Mesothelial cell of epicardium (in vitro differentiated cells): ENCODE measurements at places on chromosomes 3 and 15. TPM values are rescaled to one million over a fixed set of nuclear protein-coding genes. Genes with fewer than 3 reads are reported as not detected.

GRCh38 chr3:124627501-124627908, 102.7 kb upstream of the UMPS start:
- H3K36me3 ChIP-seq, result no peaks in the 10 kb centered on the region
- H3K4me3 ChIP-seq, result no peak overlapping the region
- no peak for DNase-seq
- peak overlapping the region; percentile 3 for H3K27ac ChIP-seq

GRCh38 chr15:42071717-42072116, 22.6 kb downstream of the PLA2G4D start:
- DNase-seq, result no peak
- peaks cover 4% of the 10 kb centered on the region for H3K36me3 ChIP-seq
- no peak overlapping the region for H3K27ac ChIP-seq
- H3K4me3 ChIP-seq, result no peak overlapping the region

GRCh38 chr3:37502621-37503020, 328.2 kb upstream of the LRRFIP2 start:
- H3K27me3 ChIP-seq, result peaks cover 23% of the 10 kb centered on the region
- no peak for DNase-seq
- peaks cover 19% of the 10 kb centered on the region for H3K4me1 ChIP-seq
- H3K4me3 ChIP-seq, result no peak overlapping the region
- H3K36me3 ChIP-seq, result no peaks in the 10 kb centered on the region

DNA sequence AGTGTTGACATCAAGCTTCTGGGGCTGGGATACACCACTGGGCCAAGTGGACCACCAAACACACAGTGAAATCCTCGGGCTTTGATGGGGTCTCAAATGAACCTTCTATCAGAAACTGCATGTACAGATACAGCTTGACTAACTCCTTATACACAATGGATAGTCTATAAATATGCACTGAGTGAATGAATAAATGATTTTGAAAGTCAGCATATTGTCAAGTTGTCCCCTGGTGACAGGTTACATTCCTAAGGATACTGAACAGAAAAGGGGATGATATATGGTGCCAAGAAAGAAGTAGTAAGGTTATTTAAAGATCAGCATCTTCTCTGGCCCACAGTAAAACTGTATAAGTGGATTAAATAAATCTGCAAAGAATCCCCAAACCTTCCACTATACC, 159.4 kb upstream of the SLC2A2 start:
- H3K36me3 ChIP-seq, result no peaks in the 10 kb centered on the region
- peaks cover 8% of the 10 kb centered on the region for H3K4me1 ChIP-seq
- no peak overlapping the region for H3K27ac ChIP-seq
- DNase-seq, result no peak

DNA sequence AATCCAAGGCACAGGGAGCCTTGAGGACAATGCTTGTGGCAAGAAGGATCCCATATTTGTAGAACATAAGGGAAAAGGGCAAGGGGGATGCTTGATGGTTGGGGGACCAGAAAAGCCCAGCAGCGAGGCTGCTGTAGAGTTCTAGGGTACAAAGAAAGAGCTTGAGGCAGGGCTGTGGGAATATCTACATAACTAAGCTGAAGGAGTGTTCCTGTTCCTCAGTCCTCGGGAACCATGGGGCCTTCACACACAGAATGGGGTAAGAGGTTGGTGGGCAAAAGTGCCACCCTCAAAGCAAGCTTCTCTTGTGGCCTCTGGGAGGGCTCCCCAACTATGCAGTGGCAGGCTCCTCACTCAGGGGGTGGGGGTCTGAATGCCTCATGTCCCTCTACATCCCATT, 6.5 kb upstream of the FRMD4B start:
- H3K36me3 ChIP-seq, result no peaks in the 10 kb centered on the region
- H3K4me1 ChIP-seq, result no peaks in the 10 kb centered on the region
- no peak overlapping the region for H3K4me3 ChIP-seq
- DNase-seq, result no peak
- no peak overlapping the region for H3K27ac ChIP-seq
- peaks cover 32% of the 10 kb centered on the region for H3K27me3 ChIP-seq

DNA sequence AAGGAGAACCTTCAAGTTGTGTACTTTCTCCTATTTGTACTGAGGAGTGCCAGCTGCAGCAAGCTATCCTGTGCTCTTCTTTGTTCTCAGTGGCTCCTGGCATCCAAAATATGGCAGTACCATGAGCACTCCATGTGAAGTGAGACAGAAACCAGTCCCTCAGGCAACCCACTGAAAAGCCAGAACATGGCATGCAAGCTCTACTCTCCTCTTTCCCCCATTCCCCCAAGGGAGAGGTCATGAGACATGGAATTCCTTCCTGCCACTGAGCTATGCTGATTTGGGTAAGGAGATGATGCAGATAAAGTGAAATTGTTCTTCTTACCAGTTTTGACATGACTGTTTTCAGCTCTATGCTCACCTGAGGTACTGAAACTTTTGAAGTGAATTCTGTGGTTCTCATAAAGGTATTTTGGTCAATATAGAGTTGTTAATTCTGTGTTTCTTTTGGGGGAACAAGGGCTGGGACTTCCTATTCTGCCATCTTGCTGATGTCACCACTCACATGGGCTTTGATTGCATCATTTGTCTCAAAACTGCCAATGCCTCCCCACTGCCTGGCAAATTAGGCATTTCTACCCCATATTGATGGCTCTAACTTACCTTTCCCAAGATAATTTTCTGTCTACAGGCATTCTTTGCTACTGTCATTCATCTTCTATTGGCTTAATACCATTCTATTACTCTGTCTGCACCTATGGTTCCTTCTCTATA, 22.8 kb upstream of the CEP152 start:
- H3K4me3 ChIP-seq, result no peak overlapping the region

Gene IL17RE
- 22.1 to 24.1 TPM (median 23.6 TPM) in 3 replicates for total RNA-seq

Gene USP8
- 55.9 to 61.6 TPM (median 56.1 TPM) in 3 replicates for total RNA-seq

Gene SERPINI2
- total RNA-seq, result not detected in 3 replicates

Gene SOX2
- total RNA-seq, result 0.09 TPM in 2 of 3 replicates, not detected in the other

Gene LDHAL6B
- total RNA-seq, result not detected in 3 replicates

Gene CD96
- 0.20 to 0.27 TPM (median 0.23 TPM) in 3 replicates for total RNA-seq
